ENCODE measurements at places on chromosomes 3 and 15.
A peak's percentile ranks its signal among the peaks of the same experiment; 100 is the strongest.

DNA sequence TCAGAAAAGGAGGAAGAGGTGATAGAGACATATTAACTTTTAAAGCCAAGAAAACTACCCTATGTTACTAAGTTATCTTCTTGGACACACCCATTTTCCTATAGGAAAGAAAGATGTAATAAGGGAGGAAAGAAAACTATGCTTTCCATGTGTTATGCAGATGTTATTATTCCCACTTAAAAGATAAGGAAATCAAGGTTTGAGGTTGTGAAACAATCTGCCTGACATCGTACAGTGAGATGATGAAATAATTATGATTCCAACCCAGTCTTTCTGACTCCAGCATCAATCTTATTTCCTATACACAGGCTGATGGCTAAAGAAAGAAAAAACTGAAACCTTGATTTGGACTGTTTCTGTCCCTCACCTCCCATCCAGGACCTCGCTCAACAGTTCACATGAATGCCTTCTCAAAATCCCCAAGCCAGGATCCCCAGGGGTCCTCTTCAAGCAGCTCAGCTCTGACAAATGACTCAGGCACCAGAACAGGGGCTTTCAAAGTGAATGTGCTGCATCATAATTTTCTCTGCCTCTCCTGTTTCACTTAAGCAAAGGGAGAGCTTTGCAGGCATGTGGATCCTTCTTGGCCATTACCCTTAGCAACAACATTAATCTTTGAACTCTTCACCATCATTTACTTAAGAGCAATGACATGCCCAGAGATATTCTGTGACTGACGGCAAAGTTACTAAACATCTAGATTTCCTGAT, 12.4 kb upstream of the EID1 start:
- H3K36me3 ChIP-seq, result no peaks in the 10 kb centered on the region
- peak overlapping the region; percentile 80 for H3K27ac ChIP-seq
- H3K4me3 ChIP-seq, result no peak overlapping the region
- DNase-seq, result no peak
- peaks cover 38% of the 10 kb centered on the region for H3K4me1 ChIP-seq

- H3K4me1 ChIP-seq, result no peaks in the 10 kb centered on the region
- H3K4me3 ChIP-seq, result no peak overlapping the region
- H3K27ac ChIP-seq, result no peak overlapping the region
- H3K27me3 ChIP-seq, result peaks cover 34% of the 10 kb centered on the region
- H3K36me3 ChIP-seq, result no peaks in the 10 kb centered on the region
Measured at GRCh38 chr3:46468753-46469600, 4.3 kb upstream of the LTF start.

DNA sequence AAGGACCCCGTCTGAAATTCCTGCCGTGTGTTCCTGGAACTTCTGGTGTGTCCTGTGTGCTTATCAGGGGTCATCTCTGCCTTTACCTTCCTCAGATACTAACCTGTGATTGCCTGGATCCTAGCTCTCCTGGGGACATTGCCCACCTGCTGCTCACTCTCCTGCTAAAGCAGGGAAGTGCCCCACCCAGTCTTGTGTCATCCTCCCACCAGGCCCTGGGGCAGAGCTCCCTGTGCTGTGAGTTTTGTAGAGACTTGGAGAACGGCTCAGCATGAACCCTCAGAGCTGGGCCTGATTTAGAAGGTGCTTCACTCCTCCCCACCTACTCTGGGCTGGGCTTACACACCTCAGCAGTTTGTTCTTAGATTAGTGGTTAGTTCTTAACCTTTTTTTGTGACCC, 3.8 kb upstream of the TMEM44 start:
- H3K36me3 ChIP-seq, result peaks cover 11% of the 10 kb centered on the region
- H3K4me1 ChIP-seq, result peaks cover 38% of the 10 kb centered on the region
- H3K27ac ChIP-seq, result no peak overlapping the region
- H3K27me3 ChIP-seq, result no peaks in the 10 kb centered on the region
- peak; percentile 56 for DNase-seq
- no peak overlapping the region for H3K4me3 ChIP-seq

GRCh38 chr3:17942856-17943255, 200.4 kb upstream of the TBC1D5 start:
- H3K4me3 ChIP-seq, result no peak overlapping the region
- no peak for DNase-seq
- H3K27ac ChIP-seq, result no peak overlapping the region
- H3K36me3 ChIP-seq, result no peaks in the 10 kb centered on the region
- no peaks in the 10 kb centered on the region for H3K27me3 ChIP-seq

DNA sequence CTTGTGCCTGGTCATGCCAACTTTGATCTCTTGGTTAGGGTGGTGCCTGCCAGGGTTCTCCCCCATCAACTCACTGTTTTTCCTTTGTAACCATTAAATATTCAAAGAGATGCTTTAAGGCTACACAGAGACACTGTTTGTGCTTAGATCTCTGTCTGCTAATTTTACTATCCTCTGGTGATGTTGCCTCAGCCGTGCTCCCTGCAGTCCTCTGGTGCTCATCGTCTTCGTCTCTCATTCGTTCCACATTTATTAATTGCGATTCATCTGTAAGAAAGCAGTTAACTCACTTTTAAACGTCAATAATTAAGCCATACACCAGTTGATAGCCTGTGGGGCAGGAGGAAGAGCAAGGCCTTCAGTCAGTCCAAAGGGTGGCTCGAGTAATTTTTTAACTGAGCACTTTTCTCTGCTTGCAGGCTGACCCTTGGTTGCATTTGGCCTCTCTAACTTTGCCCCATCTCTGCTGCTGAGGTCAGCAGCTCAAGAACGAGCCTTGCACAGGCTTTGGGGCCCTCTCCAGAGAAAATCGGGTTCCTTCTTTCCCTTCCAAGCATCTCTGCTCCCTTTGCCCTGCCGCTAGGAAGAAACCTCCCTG, 62.9 kb downstream of the KLF15 start:
- H3K36me3 ChIP-seq, result no peaks in the 10 kb centered on the region
- no peaks in the 10 kb centered on the region for H3K4me1 ChIP-seq
- no peak overlapping the region for H3K27ac ChIP-seq

DNA sequence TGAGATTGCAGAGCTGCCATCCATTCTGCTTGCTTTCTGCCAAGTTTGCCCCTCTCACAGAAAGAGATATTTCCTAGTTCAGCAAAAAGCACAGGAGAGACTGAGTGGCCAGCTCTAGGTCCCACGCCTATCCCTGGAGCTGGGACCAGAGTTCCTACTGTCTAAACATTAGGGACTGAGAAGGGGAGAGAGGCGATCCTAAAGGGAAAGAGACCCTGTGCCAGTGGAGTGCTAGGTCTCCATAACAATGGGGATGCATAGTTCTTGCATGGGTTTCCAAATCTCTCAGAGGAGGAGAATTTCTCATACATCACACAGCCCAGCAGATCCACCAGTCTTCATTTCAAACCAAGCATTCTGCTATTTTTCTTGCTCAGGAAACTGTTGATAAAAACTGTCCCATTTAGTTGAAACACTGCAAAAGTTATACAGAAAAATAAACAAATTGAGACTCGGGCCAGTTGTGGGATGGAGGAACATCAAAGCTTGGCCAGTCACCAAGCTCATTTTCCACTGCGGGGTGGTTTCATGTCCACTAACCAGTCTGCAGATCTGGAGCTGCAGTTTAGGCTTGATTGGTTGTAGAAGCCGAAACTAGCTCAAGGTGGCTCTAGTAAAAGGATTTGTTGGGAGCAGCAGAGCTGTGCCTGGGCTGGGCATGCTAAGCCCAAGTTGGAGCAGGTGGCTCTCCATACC, 62.7 kb downstream of the EEFSEC start:
- H3K4me1 ChIP-seq, result peaks cover 12% of the 10 kb centered on the region
- H3K36me3 ChIP-seq, result no peaks in the 10 kb centered on the region
- DNase-seq, result no peak
- H3K27ac ChIP-seq, result no peak overlapping the region

- no peak for DNase-seq
- H3K4me3 ChIP-seq, result no peak overlapping the region
- no peaks in the 10 kb centered on the region for H3K27me3 ChIP-seq
- H3K4me1 ChIP-seq, result peaks cover 24% of the 10 kb centered on the region
- H3K27ac ChIP-seq, result no peak overlapping the region
Measured at GRCh38 chr3:119628390-119628789, 30.7 kb downstream of the PLA1A start.

- DNase-seq, result no peak
- peaks cover 81% of the 10 kb centered on the region for H3K4me1 ChIP-seq
- H3K27me3 ChIP-seq, result no peaks in the 10 kb centered on the region
- H3K4me3 ChIP-seq, result no peak overlapping the region
- H3K27ac ChIP-seq, result peak overlapping the region; percentile 85
- peaks cover 85% of the 10 kb centered on the region for H3K36me3 ChIP-seq
Measured at GRCh38 chr3:99706410-99706809, 68.0 kb downstream of the COL8A1 start.

DNA sequence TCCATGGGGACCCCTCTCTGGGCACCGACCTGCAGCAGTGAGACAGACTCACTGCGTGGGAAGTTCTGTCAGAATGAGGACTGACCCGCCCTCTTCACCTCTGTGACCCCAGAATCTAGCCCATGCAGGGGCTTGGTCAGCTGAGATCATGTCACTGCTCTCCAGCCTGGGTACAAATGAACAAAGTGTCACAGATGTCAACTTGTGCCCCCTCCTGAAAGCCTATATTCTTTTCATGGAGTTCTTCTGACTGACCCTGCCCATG, 210.8 kb downstream of the XXYLT1 start:
- H3K36me3 ChIP-seq, result no peaks in the 10 kb centered on the region
- no peak overlapping the region for H3K4me3 ChIP-seq
- H3K27me3 ChIP-seq, result peaks cover 14% of the 10 kb centered on the region
- DNase-seq, result no peak

DNA sequence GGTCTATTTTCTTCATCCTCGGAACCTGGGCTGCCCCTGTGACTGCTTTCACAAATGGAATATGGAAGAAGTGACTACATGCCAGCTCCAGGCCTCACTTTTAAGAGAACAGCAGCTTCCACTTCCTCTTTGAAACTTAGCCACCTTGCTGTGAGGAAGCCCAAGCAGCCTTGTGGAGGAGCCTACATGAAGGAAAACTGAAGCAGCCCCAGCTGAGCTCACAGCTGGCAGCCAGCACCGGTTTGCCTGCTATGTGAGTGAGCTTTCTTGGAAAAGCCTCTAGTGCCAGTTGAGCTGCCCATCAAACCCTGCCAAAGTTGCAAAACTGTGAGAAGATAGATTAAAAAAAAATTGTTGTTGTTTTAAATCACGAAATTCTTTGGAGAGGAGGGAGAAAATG, 498.0 kb upstream of the PROK2 start:
- no peaks in the 10 kb centered on the region for H3K36me3 ChIP-seq
- peaks cover 3% of the 10 kb centered on the region for H3K4me1 ChIP-seq
- DNase-seq, result no peak
- H3K27me3 ChIP-seq, result peaks cover 66% of the 10 kb centered on the region
- no peak overlapping the region for H3K27ac ChIP-seq

- H3K4me1 ChIP-seq, result no peaks in the 10 kb centered on the region
- H3K27me3 ChIP-seq, result peaks cover 2% of the 10 kb centered on the region
- H3K36me3 ChIP-seq, result no peaks in the 10 kb centered on the region
- no peak overlapping the region for H3K4me3 ChIP-seq
Measured at GRCh38 chr3:21505711-21506460, 245.1 kb downstream of the ZNF385D start.

DNA sequence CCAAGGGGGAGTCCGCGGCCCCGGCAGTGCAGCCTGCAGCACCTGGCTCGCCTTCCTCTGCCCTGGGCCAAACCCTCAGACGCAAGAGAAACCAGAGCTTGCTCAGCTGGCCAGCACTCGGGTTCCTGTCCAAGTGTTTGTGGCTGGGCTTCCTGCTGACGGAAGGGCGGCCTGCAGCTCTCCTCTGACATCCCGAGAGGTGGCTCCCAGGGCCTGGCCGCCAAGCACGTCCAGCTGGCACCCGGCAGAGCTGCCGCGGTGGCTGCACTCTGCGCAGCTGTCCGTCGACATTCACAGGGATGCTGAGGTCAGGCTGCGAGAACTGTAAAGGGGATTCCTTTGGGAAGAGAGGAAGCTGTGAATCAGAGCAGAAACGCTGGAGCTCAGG, 85.6 kb downstream of the CPN2 start:
- no peaks in the 10 kb centered on the region for H3K36me3 ChIP-seq
- peaks cover 15% of the 10 kb centered on the region for H3K27me3 ChIP-seq
- H3K4me3 ChIP-seq, result no peak overlapping the region
- DNase-seq, result peak; percentile 94

DNA sequence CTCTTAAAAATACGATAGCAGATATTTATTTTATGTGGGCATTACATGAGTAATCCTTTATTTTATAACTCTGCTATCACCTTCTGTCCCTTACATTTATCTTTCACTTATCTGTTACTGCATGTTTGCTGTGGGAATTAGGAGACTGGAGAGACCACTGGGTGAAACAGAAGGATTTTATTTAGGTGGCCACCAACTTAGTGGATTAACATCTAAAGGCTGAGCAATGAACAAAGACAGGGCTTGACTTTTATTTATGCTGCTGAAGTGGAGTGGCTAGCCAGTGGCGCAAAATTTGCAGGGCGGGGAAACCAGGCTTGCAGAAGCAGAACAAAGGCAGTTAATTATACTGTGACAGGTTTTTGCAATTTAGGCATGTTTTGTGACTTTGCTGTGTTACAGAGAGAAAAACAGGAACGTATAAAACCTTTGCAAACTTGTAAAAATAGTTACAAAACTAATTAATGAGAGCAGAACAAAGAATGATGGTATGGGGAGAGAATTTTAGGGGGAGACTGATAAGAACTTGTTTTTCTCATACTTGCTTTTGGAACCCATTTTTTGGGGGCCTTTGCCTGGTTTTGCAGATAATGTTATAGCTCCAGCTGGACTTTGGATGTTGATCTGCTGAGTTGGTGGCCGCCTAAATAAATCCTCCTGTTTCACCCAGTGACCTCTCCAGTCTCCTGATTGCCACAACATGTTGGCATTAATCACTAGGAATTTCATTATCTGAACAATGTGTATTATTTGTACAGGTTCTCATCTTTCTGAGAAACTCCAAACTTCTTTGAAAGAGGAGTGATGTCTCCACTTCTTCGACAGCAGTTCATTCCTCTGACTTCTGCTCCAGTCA, 18.0 kb downstream of the KLHL24 start:
- peaks cover 62% of the 10 kb centered on the region for H3K36me3 ChIP-seq
- H3K27ac ChIP-seq, result no peak overlapping the region
- H3K4me3 ChIP-seq, result no peak overlapping the region
- no peaks in the 10 kb centered on the region for H3K27me3 ChIP-seq
- no peak for DNase-seq

- peaks cover 7% of the 10 kb centered on the region for H3K27me3 ChIP-seq
- no peak overlapping the region for H3K4me3 ChIP-seq
- no peaks in the 10 kb centered on the region for H3K36me3 ChIP-seq
- H3K4me1 ChIP-seq, result peaks cover 16% of the 10 kb centered on the region
- no peak overlapping the region for H3K27ac ChIP-seq
Measured at GRCh38 chr3:55876560-55876959, 389.5 kb upstream of the WNT5A start.

DNA sequence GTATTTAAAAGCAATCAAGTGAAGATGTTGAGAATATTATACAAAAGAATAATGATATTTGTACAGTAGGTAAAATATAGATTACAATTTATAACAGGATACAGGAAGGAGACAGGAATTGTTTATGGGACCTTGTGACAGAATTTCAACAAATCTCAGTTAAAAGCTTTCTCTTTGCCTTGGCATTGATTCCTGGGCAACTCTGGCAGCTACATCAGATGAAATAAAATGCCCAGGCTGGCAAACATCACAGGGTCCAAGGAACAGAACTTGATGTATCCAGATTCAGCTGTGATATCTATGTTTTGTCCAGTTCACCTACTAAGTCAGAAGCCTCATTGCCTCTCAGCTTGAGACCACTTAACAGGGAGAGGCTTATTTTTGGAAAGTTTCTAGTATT, 473.1 kb downstream of the MCTP2 start:
- no peaks in the 10 kb centered on the region for H3K4me1 ChIP-seq
- no peak for DNase-seq
- no peaks in the 10 kb centered on the region for H3K27me3 ChIP-seq
- H3K36me3 ChIP-seq, result no peaks in the 10 kb centered on the region
- no peak overlapping the region for H3K4me3 ChIP-seq
- no peak overlapping the region for H3K27ac ChIP-seq
